ENCODE measurements at places on chromosomes 4 and X. TPM values are rescaled to one million over a fixed set of nuclear protein-coding genes. Genes with fewer than 3 reads are reported as not detected.

HHIP gene
- total RNA-seq: 0.25 TPM

RBMXL3 gene
- total RNA-seq: not detected

RNF212 gene
- 7.9 TPM for total RNA-seq

HPGDS gene
- total RNA-seq: 0.98 TPM

SYNPO2 gene
- total RNA-seq: 109 TPM

HCCS gene
- total RNA-seq: 12.5 TPM

FGF2 gene
- total RNA-seq: 12.0 TPM

MAGEC1 gene
- total RNA-seq: not detected

ASB12 gene
- total RNA-seq: not detected

MAGEC3 gene
- not detected for total RNA-seq

NPFFR2 gene
- not detected for total RNA-seq

CLOCK gene
- total RNA-seq: 34.4 TPM

RTL9 gene
- total RNA-seq: not detected

AASDH gene
- total RNA-seq: 6.6 TPM

CDKL5 gene
- total RNA-seq: 9.1 TPM

DRP2 gene
- 1.5 TPM for total RNA-seq

TMEM271 gene
- total RNA-seq: 0.25 TPM

FGD1 gene
- 8.1 TPM for total RNA-seq

SOD3 gene
- 280 TPM for total RNA-seq

CPZ gene
- 26.3 TPM for total RNA-seq

CXorf49 gene
- not detected for total RNA-seq

MGAT4D gene
- total RNA-seq: not detected

AR gene
- 35.1 TPM for total RNA-seq

SYTL5 gene
- total RNA-seq: 1.2 TPM

IL2 gene
- not detected for total RNA-seq

NSG1 gene
- 32.9 TPM for total RNA-seq

RIPPLY1 gene
- total RNA-seq: not detected

PPP2R2C gene
- total RNA-seq: 17.2 TPM

MECP2 gene
- 38.5 TPM for total RNA-seq

CA5B gene
- 24.6 TPM for total RNA-seq

GPR50 gene
- total RNA-seq: not detected

CNGA1 gene
- 2.0 TPM for total RNA-seq

CXCL13 gene
- not detected for total RNA-seq

TRIM75 gene
- total RNA-seq: not detected

SMR3B gene
- not detected for total RNA-seq

TEX13D gene
- not detected for total RNA-seq

ZXDA gene
- 5.6 TPM for total RNA-seq

ZNF157 gene
- total RNA-seq: not detected

PPBP gene
- not detected for total RNA-seq

TRMT44 gene
- 19.2 TPM for total RNA-seq

GLRA2 gene
- not detected for total RNA-seq
